ENCODE measurements at places on chromosomes 3 and 15.

- DNase-seq = no peak
These were observed 243.1 kb downstream of the ADAMTS17 start for GRCh38 chr15:100098705-100099104.

- DNase-seq = no peak
These were observed 7.9 kb downstream of the VIPR1 start for GRCh38 chr3:42510325-42510724.

GRCh38 chr3:167700046-167700445, 34.6 kb downstream of the PDCD10 start:
- no peak for DNase-seq

- no peak for DNase-seq
These were observed 83.4 kb upstream of the WNT7A start for GRCh38 chr3:13963137-13963886.

DNA sequence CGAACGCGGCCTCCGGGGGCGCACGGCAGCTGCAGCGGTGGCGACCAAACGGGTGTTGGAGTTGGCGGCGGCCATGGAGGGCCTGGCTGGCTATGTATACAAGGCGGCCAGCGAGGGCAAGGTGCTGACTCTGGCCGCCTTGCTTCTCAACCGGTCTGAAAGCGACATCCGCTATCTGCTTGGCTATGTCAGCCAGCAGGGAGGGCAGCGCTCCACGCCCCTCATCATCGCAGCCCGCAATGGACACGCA, 725 bp downstream of the FEM1B start:
- DNase-seq = no peak

- DNase-seq = no peak
These were observed 127.4 kb downstream of the UBE2E2 start for GRCh38 chr3:23330568-23330967.

- no peak for DNase-seq
These were observed 73.5 kb downstream of the EPHB3 start for GRCh38 chr3:184635126-184635525.
